Activated CD4-positive, CD25-positive, alpha-beta regulatory T cell treated with anti-CD3 and anti-CD28 coated beads, Interleukin-2, amount 50 U/mL, for 16 hours (primary cell): ENCODE measurements at places on chromosomes 7 and 10.

DNA sequence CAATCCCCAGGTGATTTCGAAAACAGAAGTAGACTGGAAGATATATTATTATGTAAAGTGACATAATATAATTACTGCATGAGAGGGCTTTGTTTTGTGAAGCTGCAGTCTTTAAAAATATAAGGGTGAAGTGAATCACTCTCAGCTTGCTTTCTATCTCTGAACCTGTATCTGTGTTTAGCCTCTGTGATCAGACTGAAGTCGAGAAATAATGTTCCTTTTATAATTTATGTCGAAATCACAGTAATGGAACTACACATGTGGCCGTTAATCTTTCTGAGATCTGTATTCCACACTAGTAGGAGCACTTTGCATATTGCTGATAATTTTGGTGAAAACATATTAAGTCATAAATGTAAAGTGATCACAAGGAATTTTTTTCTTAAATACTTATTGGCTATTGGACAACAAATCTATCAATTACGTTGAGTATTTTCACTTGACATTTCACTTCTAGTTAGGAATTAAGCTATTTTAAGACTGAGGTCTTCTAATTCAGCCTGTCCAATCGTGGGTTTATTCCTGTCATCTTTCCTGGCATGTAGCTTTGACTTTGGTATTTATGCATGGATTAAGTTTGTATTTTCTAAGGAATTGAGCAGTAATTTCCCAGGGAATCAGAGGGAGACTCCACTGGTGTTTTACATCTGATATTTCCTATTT lies 268.2 kb upstream of the POT1 start:
- DNase-seq = no peak

GRCh38 chr10:126840576-126841135 lies 64.6 kb upstream of the DOCK1 start:
- DNase-seq = no peak

- no peak for DNase-seq
Observed at GRCh38 chr10:86655173-86655540, 810 bp downstream of the OPN4 start.

- DNase-seq = no peak
Observed at GRCh38 chr10:88045656-88046415, 182.4 kb downstream of the PTEN start.

DNA sequence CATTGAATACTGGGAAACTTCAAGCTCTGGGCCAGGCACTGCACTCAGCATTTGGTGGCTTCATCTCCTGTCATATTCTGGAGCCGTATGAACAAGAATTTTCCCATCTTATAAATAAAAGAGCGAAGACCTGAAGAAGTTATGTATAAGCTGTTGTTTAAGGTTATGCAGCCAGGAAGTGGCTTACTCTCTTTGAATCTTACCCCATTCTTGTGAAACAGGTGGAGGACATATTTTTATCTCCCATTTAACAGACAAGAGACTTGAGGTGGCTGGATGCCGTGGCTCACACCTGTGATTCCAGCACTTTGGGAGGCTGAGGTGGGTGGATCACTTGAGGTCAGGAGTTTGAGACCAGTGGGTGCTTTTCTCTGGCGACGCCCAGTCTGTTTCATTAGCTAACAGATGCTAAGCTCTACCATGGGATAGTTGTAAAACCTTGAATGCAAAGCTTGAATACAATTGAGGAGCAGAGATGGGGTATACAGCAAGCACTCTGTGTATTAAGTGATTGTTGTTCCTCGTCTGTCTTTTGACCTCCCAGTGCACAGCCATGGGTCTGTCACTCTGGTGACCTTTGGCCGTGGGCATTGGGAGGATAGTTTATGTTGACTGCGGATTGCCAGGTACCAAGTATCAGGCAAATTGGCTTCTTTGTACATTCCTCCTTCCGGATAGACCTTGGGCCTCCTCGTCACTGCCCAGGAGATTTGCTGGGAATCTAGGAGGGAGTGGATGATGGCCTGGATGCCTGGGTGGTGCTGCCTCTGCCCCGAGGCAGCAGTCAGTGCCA lies 85.8 kb downstream of the GRK5 start:
- DNase-seq = no peak

DNA sequence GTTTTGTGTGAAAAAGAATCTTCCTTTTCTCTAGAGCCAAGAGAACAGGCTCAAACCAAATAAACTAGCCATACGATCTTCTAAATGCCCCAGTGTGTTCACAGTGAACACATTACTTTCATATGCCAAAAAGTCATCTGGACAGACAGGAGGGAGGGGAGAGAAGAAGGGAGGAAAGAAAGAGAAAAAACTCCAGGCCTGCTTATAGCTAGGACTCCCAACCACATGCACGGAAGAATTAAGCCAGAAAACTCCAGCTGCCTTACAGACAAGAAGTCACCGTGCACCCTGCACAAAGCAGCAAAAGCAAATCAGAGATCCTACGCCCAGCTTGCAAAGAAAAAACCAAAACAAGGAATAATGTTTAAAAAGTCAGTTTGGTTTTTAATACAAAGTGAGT lies 34.3 kb downstream of the SNX8 start:
- no peak for DNase-seq

DNA sequence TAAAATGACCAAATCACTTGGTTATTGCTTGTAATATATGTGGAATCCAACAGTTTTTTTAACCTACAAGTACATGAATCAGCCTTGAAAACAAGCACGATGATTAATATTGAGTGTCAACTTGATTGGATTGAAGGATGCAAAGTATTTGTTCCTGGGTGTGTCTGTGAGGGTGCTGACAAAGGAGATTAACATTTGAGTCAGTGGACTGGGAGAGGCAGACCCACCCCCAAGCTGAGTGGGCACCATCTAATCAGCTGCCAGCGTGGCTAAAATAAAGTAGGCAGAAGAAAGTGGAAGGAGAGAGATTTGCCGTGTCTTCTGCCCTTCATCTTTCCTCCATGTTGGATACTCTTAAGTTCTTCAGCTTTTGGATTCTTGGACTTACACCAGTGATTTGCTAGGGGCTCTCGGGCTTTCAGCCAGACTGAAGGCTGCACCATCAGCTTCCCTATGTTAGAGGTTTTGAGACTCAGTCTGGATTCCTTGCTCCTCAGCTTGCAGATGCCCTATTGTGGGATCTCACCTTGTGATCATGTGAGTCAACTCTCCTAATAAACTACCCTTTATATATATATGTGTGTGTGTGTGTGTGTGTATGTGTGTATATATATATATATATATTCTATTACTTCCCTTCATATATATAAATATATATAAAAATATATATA lies 118.4 kb upstream of the WDR11 start:
- DNase-seq = no peak

DNA sequence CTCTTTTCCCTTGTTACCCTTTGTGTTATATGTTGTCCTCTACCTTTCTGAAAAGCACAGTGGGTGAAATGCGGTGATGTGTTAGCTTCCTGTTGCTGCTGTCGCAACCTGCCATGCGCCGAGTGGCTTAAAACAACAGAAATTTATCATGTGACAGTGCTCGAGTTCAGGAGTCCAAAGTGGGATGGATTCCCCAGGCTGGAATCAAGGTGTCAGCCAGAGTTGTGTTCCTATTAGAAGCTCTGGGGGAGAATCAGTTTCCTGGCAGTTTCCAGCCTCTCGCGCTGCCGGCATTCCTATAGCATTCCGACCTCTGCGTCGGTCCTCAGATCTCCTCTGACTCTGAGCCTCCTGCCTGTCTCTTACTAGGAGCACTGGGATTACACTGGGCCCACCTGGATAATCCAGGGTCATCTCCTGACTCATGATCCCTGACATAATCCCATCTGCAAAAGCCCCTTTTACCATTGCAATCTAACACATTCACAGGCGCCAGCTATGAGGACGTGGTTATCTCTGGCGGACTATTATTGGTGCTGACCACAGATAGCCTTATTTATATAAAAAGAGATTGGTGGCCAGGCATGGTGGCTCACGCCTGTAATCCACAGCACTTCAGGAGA lies 207.5 kb downstream of the CUX1 start:
- no peak for DNase-seq

GRCh38 chr7:111329367-111330234 lies 232.7 kb downstream of the IMMP2L start:
- DNase-seq = no peak

GRCh38 chr10:133044401-133044811 lies 43.3 kb upstream of the ADGRA1 start:
- DNase-seq = no peak

- DNase-seq = no peak
Observed at GRCh38 chr10:22386503-22386902, 41.2 kb downstream of the SPAG6 start.

DNA sequence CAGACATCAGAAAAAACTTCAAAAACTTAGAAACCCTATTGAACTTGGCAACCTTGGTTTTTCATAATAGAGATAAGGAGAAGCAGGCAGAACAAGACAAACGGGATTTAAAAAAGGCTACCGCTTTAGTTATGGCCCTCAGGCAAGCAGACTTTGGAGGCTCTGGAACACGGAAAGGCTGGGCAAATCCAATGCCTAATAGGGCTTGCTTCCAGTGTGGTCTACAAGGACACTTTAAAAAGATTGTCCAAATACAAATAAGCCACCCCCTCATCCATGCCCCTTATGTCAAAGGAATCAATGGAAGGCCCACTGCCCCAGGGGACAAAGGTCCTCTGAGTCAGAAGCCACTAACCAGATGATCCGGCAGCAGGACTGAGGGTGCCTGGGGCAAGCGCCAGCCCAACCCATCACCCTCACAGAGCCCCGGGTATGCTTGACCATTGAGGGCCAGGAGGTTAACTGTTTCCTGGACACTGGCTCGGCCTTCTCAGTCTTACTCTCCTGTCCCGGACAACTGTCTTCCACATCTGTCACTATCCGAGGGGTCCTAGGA lies 115.3 kb downstream of the NRCAM start:
- DNase-seq = no peak

DNA sequence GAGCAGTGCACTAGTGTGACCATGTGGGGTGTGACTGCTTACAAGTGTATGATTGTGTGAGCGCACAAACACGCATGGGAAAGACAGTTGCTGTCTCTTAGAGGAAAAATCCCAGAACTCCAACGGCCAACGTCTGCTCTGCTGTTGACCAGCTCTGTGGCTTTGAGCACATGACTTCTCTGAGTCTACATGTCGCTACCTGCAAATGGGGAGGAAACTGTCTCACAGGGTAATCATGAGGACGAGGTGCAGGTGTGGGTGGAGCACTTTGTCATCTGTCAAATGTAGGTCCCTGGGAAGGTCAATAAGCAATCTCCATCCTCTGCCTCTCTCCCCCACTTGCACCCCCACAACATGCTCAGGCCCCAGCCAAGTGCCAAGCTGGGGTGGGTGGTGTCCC lies 31.2 kb upstream of the TLX1 start:
- no peak for DNase-seq

DNA sequence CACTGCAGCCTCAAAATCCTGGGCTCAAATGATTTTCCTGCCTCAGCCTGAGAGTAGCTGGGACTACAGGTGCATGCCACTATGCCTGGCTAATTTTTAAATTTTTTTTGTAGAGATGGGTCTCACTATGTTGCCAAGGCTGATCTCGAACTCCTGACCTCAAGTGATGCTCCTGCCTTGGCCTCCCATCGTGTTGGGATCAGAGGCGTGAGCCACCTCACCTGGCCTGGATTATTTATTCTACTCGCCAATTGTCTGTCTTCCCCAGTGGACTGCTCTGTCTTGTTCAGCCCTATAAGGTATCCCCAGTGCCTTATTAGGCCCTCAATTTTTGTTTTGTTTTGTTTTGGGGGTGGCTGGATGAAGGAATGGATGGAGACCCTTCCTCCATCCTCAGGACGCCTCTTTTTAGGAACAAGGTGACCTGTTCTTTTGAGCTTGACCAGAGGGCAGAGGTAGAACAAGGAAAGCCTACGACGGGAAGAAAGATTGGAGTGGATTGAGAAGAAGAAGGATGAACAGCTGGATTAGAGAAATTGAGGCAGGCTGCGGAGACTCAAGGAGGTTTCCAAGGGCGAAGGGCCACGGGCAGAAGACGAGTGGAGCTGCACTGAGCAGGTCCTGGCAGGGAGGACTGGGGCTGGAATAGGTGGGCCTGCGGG lies 541 bp upstream of the DENND10 start:
- no peak for DNase-seq

GRCh38 chr7:22733761-22734160 lies 6.8 kb downstream of the IL6 start:
- no peak for DNase-seq

DNA sequence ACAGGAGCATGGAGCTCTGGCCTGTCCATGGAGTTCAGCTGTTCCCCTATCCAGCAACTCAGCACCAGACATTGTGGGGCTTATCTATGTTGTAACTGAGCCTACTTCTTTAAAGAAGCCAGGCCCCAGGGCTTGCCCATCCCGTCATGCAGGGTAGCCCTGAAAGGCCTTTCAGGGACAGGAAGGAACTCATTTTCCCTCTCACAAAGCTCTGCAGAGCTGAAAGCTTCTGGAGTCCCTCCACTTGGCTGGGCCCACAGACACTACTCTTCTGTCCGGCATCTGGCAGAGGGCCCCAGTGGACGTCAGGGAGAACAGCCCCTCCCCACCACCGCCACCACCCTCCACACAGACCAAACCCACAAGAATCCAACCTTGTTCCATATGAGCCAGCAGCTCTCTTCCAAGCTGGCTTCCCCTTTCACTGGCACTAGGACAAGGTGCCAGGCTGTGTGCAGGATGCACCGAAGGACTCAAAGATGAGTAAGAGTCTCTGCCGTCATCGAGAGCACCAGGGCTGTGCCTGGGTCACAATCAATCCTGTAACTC lies 33.1 kb downstream of the DENND2A start:
- no peak for DNase-seq

- no peak for DNase-seq
Observed at GRCh38 chr7:129824291-129825208, 128.2 kb downstream of the UBE2H start.

GRCh38 chr7:157389951-157390730 lies 53.3 kb downstream of the DNAJB6 start:
- DNase-seq = no peak

- DNase-seq = no peak
Observed at GRCh38 chr7:35869810-35870209, 69.0 kb downstream of the SEPTIN7 start.

DNA sequence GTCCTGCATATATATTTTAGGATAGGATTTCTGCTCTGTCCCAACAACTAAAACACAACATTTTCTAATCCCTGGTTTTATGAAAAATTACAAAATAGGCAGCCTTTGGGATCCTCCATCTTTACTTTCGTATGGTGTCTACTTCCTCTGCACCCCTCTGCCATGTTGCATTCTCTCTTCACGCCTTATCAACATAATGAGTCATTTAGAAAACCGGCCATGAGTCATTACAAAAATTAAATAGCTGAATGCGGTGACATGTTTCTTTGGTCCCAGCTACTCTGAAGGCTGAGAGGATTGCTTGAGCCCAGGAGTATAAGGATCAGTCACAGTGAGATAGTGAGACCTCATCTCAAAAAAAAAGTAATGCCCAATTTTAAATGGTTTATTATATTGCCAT lies 148.1 kb upstream of the CELF2 start:
- no peak for DNase-seq

DNA sequence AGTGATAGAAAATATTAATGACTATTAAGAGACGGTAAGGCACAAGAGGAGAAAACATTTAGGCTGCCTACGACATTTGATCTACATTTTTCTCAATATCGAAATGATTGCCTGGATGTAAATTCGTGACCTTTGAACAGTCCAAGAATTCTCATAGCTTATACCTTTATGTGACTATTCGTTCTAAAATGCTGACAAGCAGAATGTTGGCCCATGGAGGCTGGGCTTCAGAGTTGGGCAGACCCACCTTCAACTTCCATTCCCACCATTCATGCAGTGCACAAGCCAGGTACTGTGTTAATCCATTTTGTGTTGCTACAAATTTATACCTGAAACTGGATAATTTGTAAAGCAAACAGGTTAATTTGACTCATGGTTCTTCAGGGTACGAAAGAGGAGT lies 441.4 kb upstream of the COBL start:
- no peak for DNase-seq
